ENCODE measurements at places on chromosomes 16 and 17.
A peak's percentile ranks its signal among the peaks of the same experiment; 100 is the strongest.

DNA sequence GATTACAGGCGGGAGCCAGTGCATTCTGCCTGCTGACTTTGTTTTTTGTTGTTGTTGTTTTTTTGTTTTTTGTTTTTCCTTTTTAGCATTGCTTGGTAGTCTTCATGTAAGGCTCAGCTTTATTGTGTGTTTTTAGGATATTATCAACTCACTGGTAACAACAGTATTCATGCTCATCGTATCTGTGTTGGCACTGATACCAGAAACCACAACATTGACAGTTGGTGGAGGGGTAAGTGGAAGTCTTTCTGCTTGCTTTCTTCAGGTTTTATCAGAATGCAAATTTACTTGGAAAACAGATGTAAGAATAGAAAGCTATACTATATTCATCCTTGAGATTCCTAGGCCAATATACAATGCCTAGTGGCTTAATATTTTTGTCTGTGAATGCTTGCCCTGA, 3.3 kb upstream of the CMTM1 start:
- DNase-seq = no peak

- no peak for DNase-seq
Measured at GRCh38 chr16:72807245-72807644, 240.7 kb downstream of the ZFHX3 start.

DNA sequence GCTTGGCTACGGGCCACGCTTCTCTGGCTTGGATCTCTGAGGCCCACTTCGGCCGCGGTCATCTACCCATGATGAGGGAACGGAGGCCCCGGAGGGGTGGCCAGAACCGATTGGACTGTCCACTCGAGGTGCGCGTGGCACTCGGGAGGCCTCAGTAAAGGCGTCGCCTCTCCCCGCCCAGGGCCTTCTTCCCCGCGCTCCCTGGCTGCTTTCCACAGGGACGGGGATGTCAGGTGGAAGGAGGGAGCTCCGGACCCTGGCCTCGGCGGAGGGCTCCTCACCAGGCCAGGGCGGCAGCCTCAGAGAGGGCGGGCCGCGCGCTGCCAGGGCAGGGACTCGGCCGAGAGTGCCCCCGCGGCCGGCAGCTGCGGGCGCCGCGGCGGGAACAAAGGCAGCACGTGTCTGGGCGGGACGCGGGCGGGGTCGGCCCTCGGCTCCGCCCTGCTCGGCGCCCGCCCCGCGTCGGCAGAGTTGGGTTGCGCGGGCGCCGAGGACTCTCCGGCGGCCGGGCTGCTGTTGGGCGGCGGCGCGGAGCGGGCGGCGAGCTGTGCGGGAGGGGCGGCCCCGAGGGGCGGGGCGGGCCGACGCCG, 587 bp upstream of the CDK5R1 start:
- DNase-seq = peak; percentile 49

GRCh38 chr17:3847165-3847670, 1.2 kb upstream of the NCBP3 start:
- no peak for DNase-seq

DNA sequence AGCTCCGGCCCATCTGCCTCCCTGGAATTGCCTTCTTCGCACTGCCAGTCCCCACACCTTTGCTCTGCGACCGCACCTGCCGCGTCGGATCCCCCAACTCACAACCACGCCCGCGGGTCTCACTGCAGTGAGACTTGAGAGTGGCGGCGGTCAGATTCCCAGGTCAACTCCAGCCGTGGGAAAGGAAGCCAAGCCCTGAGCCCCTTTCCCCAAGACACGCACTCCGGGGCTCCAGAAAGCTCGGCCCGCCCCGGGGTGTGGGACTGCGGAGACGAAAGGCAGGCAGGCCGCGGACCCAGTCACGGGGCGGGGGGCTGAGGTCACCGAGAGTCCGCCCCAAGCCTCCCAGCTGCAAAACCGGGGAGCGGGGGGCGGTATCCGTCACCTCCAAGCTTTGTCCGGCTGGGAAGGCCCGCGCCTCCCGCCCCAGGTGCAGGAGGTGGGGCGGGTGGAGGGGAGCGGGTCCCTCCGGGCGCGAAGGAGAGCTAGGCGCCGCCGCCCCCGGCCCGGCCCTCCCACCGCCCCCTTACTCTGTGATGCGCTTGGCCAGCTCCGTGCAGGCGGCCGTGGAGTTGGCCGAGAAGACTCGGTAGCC, 615 bp downstream of the PRPSAP1 start:
- no peak for DNase-seq

Measured in GDM1 (cell line).